ENCODE measurements at places on chromosomes 6 and 20.

GRCh38 chr20:60057866-60058807 is 99.9 kb downstream of the CDH26 start:
- DNase-seq, result no peak

DNA sequence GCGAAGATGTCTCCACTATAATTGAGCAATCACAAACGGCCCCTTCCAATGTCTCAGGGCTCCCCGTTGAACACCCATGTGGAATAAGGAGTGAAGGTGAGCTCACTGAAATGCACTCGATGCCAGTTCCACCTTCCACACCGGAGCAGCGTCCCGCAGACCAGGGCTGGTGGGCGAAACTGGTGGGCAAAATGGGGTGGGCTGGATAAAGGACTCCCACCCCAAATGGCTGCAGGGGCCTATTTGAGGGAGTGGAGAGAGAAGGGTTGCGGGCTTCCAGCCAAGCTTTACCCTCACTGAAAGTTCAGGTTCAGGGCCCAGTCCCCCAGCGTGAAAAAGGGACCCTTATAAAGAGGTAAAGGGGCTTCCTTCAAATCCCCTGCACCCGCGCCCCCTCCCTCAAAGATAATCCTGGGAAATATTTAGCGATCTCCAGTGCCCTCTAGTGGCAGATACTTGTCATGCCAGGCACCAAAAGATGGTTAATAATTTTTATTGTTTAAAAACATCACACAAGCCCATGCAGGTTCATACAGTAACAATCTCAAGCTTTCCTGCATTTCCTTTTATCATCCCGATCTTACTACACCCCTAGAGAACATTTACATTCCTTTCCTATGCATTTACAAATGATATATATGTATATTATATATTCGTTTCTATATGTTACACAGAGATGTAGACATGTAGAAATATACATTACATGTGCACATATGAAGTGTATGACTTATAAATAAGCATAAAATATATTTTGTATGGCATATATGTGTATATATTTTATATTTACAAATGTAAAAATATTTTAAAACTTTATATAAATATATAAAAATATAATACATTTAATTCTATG is 58.2 kb upstream of the NKX2-2 start:
- no peak for DNase-seq

DNA sequence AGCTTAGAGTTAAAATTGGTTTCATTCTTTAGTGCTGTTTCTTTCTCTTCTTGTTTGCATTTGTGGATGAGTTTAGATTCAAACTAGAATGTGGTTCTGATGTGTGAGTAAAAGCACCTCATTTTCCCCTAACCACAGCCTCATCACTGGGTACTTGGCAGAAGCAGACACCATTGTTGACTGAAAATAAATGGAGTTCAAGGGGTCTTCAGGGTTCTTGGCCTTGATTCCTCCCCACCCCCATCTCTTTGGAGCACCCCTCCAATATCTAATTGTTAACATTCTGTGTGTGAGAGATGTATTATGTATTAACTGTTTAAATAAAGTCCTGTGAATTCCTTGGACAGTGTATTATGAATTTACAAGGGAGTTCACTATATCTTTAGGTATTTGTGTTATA is 59.6 kb downstream of the JARID2 start:
- no peak for DNase-seq

DNA sequence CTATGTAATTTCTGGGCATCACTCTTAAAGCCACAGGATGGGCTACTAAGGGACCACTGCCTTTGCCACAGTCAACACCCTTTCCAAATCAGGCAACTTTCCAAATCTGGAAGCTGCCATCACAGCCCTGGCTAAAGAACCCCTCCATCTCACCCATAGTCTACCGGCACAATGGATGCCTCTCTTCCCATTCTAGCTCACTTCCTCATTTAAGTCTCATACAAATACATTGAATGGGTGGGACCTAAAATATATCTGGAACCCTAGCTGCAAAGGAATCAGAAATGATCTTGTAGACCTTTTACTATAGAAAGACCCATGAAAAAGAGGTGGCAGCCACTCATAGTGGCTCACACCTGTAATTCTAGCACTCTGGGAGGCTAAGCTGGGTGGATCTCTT is 3.3 kb upstream of the TREML4 start:
- DNase-seq, result no peak

GRCh38 chr20:2207770-2208097 is 88.1 kb upstream of the TGM3 start:
- no peak for DNase-seq

DNA sequence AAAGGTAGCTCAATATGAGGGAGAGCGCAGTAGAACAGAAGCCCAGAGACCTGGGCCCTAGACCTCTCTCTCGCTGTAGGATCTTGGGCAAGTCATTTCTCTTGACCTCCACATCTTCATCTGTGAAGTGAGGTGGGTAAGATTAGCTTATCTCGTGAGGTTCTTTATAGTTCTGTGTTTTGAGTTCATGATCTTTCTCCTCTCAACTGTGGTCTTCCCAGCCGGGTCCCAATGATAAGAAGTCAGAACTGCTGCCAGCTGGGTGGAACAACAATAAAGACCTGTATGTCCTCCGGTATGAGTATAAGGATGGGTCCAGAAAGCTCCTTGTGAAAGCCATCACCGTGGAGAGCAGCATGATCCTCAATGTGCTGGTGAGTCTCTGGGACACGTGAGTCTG is 6.9 kb downstream of the PSMF1 start:
- no peak for DNase-seq

- DNase-seq, result no peak
These were observed 264.1 kb upstream of the RIN2 start for GRCh38 chr20:19493794-19494495.

GRCh38 chr20:23358923-23359593 is 2.9 kb upstream of the GZF1 start:
- DNase-seq, result no peak

DNA sequence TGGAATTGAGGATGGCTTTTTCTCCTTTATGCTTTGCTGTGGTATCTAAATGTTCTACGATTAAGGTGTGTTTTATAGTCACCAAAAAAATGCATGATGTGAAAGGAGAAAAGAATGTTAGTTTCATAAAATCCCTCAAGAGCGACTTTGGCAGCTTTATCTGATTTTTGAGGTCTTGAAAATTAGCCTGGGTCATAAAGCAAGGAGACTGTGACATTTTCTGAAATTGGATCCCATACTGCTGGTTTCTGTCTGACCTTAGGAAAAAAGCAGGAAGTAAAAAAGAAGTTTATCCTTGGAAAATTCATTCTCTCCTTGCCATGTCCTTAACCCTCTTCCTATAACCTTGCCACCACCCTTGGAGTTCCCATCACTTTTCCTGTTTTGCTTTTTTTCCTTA is 525.3 kb downstream of the CD83 start:
- no peak for DNase-seq

- DNase-seq, result no peak
These were observed 2.2 kb downstream of the CD83 start for GRCh38 chr6:14119784-14120183.

- DNase-seq, result no peak
These were observed 87.7 kb downstream of the RREB1 start for GRCh38 chr6:7195339-7196018.

GRCh38 chr6:38025451-38025850 is 205.9 kb downstream of the ZFAND3 start:
- no peak for DNase-seq

DNA sequence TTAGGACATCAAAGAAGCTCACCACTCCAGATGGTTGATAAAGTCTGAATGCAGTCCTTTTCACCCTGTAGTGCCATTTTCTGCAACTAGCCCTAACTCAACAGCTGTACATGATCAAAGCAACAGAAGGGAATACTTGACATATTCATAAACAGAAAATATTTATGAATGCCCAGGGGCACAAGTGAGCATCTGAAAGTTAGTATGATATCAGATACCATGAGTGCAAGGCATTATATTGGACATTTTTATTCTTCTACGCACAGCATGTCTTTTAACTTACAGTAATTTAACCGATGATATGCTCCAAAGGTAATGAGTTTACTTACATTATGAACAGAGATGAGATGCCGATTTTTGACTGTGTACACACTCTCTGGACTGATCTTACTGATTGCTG is 142.0 kb downstream of the MCHR2 start:
- DNase-seq, result no peak

GRCh38 chr20:62887152-62887859 is 25.7 kb upstream of the TCFL5 start:
- DNase-seq, result no peak

GRCh38 chr20:32497589-32498224 is 87.4 kb downstream of the NOL4L start:
- no peak for DNase-seq

DNA sequence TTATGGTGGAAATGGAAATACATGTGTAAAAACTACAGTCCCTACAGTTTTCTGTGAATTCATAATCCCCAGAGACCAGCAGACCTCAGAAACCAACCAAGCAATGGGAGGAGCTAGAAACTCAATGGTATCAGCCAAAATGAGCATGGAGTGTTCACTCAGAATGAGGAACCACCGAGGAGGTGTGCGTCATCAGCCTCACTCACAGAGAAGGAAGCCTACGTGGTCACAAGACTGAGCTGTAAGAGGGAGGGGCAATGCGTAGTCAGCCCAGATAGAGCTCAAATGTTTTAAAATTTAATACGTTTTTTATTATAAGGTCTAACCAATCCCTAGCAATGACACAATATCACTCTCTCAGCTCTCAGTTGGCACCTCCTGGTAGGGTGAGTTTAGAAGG is 17.4 kb downstream of the MYLK4 start:
- no peak for DNase-seq

DNA sequence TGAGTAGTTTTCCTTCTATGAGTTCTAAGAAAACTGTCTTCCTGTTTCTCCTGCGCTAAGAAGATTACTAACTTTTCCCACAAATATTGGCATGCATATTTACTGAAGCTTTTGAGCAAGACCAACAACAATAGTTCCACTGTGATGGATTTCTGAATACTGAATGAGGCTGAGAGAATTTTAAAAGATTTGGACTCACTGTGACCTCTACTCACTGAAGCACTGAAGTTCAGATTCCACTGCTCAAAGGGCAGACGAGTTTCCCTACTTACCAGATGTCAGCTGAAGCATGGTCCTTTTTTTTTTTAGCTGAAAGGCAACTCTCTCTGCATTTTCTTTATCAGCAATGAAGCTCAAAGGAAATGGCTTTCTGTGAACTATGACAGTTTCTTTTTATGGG is 718.5 kb downstream of the RFPL4B start:
- DNase-seq, result no peak

DNA sequence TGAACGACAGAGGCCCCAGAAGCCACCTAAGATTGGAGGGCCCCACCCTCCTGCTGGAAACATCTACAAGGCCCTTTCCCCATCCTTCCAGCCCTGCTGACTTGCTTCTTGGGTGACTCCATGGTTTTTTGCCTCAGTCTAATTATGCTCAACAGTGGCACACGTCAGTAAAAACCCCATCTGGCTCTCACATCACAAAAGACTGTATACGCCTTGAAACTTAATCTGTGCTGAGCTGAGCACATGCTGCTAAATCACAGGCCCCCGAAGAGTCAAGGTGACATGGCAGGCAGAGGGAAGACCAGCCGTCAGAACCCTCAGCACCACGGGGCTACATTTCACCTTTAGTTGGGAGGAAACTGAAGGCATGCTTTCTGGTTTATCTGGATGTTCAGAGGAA is 323.1 kb downstream of the CDH26 start:
- DNase-seq, result no peak

- no peak for DNase-seq
These were observed 31.9 kb downstream of the VSTM2L start for GRCh38 chr20:37934634-37935375.

DNA sequence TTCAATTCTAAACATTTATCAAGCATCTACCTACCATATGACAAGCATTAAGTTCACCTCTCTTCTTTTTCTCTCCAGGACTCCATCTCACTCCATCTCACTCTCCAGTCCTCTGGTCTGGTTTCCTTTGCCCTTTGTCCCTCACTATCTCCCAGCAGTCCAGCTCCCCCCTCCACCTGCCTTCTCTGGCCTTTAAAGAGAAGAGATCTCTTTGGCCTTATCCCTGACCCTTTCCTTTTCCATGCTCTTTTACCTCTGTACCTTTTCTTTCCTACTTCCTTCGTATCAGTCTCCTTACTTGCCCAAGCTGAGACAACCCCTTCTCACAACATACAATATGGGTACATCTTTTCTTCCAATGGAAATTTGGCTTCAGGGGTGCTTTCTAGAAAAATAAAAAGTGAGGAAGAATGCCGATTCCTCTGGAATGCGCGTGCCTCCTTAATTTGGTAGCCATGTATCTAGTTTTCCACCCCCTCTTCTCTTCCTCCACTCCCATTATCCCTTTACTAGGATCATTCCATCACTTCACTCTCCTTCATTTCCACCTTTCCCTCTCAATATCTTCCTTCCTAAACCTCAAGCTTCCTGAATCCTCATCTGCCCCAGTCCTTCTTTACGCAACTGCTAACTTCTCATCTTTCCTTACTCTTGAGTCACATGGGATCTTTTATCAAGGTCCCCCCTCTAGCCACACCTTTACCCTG is 745 bp upstream of the AGPAT1 start:
- no peak for DNase-seq

DNA sequence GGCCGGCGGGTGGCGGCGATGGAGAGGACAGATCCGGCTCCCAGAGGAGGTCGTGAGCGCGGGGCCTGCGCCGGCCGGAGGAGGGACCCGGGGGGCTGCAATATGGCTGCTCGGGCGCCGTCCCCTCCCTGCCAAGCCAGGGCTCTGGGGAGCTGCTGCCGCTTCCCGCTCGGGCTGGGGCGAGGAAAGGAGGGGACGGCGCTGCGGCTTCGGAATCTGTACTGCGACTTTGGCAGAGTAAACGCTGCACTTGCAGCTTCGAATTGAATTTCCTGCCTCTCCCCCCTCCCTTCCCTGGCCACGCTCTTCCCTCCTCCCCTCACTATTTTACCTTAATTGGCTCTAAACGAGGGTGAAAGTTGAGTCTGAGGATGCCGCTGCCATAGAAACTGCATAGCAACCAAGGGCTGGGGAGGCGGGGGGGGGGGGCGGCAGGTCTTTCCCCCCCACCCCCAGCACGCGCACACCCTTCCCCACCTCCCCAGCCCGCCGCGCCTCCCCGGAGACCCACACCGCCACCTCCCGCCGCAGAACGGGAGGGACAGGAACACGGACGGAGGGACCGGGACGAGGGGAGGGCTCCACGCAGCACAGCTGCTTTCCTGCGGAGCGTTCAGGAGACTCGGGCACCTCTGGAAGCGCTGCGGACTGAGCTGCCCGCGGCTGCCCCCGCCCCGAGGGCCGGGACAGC is 93.9 kb downstream of the RNASET2 start:
- no peak for DNase-seq

GRCh38 chr20:9323622-9324021 is 190.8 kb upstream of the LAMP5 start:
- DNase-seq, result no peak

- DNase-seq, result no peak
These were observed 43.1 kb downstream of the BLTP3A start for GRCh38 chr6:34834789-34835518.

DNA sequence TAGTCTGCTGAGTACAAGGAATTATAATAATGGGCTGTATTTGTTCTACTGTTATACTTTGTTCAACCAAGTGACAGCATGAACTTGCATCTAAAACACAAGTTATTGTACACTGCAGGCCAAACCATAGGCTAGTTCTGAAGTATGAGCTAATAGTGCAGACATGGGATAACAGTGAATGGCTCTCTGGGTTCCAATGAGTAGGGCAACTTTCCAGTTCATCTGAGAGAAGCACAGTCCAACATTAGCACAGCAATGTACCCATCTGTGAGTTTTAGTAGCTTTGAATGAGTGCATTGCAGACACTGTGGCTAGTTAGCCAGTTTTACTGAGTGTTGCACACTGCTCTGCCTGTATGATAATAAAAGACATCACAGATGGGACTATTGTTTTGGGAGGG is 56.5 kb upstream of the FUT9 start:
- no peak for DNase-seq

GRCh38 chr20:51120868-51121267 is 98.0 kb upstream of the KCNG1 start:
- no peak for DNase-seq
